ENCODE measurements at places on chromosomes 1 and 21.

GRCh38 chr1:99820546-99820945 is 29.6 kb upstream of the AGL start:
- DNase-seq, result no peak

GRCh38 chr1:109892561-109893368 is 17.9 kb upstream of the CSF1 start:
- no peak for DNase-seq

GRCh38 chr1:92362970-92363369 is 64.1 kb downstream of the RPAP2 start:
- no peak for DNase-seq

GRCh38 chr1:245046769-245047168 is 108.0 kb upstream of the KIF26B start:
- no peak for DNase-seq

DNA sequence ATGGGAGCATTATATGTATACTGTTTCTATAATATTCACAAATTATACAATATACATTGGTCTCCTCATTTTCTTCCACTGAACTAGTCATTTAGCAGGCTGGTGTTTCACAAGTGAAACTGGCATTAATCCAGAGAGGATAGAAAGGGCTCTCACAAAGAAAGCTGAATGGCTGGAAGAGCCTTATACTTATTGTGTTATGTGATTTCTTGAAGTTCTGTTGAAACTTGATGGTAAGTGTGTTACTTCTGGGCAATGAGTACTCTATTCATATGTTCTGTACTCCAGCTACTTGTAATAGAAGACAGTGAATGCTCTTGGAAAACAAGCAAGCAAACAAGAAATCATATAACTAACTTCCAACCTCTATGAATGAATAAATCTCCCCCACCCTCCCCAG is 14.9 kb downstream of the STX12 start:
- DNase-seq, result peak; percentile 64

DNA sequence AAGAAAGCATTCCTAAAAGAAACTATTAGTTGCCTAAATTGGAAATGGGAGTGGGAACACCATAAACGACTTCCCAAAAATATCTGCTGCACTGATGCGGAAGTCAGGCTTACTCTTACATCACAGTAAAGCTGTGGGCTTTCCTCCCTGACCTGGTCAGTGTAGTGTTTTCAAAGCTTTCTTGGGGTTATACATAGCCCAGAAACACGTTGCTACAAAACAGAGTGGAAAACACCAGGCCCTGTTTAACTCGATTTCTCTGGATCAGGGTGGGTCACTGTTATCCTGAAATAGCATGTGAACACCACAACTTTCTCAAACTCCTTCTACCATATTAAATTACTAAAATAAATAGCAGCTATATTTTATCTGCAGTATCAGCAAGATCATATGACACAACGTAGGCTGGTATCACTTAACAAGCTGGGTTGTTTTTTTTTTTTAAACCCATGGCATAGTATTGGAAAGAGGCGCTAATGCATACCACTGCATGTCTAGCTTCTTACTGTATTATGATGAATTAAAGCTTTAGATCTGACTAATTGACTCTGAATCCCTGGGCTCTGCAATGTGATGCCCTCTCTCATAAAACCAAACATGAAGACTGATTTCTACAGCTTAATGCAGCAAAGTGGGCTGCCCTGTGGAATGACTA is 184.6 kb downstream of the TGFB2 start:
- no peak for DNase-seq

- DNase-seq, result peak; percentile 15
These were observed 95.1 kb upstream of the SOD1 start for GRCh38 chr21:31564439-31564838.

- DNase-seq, result no peak
These were observed 624.8 kb upstream of the PTBP2 start for GRCh38 chr1:96096613-96097321.

DNA sequence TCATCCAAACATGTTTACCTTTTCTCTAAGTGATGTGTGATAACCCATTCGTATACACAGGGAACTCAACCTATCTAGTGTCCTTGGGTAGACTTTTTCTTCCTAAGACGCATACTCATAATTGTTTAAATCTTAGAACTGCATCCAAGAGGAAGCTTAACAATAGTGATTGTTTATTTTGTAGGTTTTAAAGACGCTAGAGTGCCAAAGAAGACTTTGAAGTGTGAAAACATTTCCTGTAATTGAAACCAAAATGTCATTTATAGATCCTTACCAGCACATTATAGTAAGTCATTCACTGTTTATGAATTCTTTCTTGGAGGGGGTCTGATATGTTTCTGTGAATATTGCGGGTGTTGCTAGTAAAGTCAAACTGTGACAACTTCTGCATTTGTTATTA is 25.4 kb downstream of the PLA2G4A start:
- no peak for DNase-seq

- DNase-seq, result no peak
These were observed 7.1 kb downstream of the BLACAT1 start for GRCh38 chr1:205448540-205449253.

- peak; percentile 98 for DNase-seq
These were observed at the start of the genes SWT1 and TRMT1L for GRCh38 chr1:185156854-185157598. SWT1 (plus strand) TSS chr1:185157167; CDS start chr1:185160842, 3,675 bp downstream. TRMT1L (minus strand) TSS chr1:185156953; CDS start chr1:185156712, 241 bp downstream.

- DNase-seq, result no peak
These were observed 22.3 kb downstream of the FOXJ3 start for GRCh38 chr1:42312576-42313212.

GRCh38 chr1:245984390-245985155 is 522.5 kb downstream of the SMYD3 start:
- DNase-seq, result no peak

- peak; percentile 2 for DNase-seq
These were observed 403.6 kb upstream of the PBX1 start for GRCh38 chr1:164155347-164155746.

- DNase-seq, result no peak
These were observed 7.6 kb downstream of the RPL5 start for GRCh38 chr1:92839442-92839841.

- DNase-seq, result no peak
These were observed 4.0 kb downstream of the SLAMF8 start for GRCh38 chr1:159830722-159831121.

- DNase-seq, result no peak
These were observed 1382.2 kb upstream of the B3GALT2 start for GRCh38 chr1:194568610-194569009.
